ENCODE measurements at places on chromosomes 5 and 9. TPM values are rescaled to one million over a fixed set of nuclear protein-coding genes. Genes with fewer than 3 reads are reported as not detected.

POLR3G gene
- total RNA-seq = 1.8 TPM

LMBRD2 gene
- total RNA-seq = 5.9 TPM

IL33 gene
- total RNA-seq = 3.3 TPM

MCTP1 gene
- 1.7 TPM for total RNA-seq

SPINK1 gene
- not detected for total RNA-seq

STPG3 gene
- not detected for total RNA-seq

ZCCHC9 gene
- 14.7 TPM for total RNA-seq

FOXD4L5 gene
- 0.15 TPM for total RNA-seq

TMEM232 gene
- 23.6 TPM for total RNA-seq

WNT8A gene
- total RNA-seq = not detected

SFXN1 gene
- 31.4 TPM for total RNA-seq

PRR16 gene
- total RNA-seq = 1.6 TPM

RNF180 gene
- total RNA-seq = 24.3 TPM

PRLR gene
- 8.1 TPM for total RNA-seq

PAIP2 gene
- 68.4 TPM for total RNA-seq

IGIP gene
- total RNA-seq = 15.5 TPM

SLC1A1 gene
- 0.88 TPM for total RNA-seq

Measured in ovary (tissue), 10 donors.